Kasumi-1 (cell line): ENCODE measurements at places on chromosomes 7 and 10.

GRCh38 chr7:156148995-156149394 lies 336.7 kb upstream of the SHH start:
- no peak for DNase-seq

- DNase-seq = peak; percentile 58
Observed at GRCh38 chr7:93148144-93148543, at the start of gene SAMD9L. Gene SAMD9L (minus strand): TSS chr7:93148385. CDS start chr7:93135971, 12,414 bp downstream.

DNA sequence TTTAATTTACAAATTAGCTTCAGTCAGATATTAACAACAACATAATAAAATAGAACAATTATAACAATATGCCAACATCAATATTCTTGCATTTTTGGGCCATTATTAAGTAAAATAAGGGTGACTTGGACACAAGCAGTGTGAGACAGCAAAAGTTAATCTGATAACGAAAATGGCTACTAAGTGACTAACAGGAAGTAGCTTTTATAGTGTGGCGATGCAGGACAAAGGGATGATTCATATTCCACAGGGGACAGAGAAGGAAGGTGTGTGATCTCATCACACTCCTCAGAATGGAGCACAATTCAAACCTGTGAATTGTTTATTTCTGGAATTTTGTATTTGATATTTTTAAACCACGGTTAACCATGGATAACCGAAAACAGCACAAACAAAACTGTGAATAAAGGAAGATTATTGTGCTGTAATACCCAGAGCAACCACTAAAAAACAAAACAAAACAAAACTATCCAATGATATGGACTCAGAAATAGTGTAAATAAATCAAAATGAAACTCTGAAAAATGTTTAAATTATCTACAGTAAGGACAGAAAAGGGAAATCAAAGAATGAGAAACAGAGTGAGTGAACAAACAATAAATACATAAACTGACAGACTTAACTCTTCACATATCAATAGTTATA lies 66.9 kb upstream of the TFEC start:
- DNase-seq = no peak

DNA sequence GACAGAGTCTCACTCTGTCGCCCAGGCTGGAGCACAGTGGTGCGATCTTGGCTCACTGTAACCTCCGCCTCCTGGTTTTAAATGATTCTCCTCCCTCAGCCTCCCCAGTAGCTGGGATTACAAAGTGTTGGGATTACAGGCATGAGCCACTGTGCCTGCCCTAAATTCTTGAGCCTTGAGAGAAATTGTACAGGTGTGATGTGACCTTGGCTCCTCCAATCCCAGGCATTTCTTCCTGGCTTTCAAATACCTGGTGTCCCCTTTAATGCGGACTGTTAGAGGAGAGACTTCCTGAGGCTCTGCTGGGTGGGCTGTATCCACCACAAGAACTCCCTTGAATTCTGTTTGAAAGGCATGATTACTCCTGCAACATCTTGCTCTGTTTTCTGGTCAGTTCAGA lies 15.0 kb downstream of the MORN4 start:
- no peak for DNase-seq

DNA sequence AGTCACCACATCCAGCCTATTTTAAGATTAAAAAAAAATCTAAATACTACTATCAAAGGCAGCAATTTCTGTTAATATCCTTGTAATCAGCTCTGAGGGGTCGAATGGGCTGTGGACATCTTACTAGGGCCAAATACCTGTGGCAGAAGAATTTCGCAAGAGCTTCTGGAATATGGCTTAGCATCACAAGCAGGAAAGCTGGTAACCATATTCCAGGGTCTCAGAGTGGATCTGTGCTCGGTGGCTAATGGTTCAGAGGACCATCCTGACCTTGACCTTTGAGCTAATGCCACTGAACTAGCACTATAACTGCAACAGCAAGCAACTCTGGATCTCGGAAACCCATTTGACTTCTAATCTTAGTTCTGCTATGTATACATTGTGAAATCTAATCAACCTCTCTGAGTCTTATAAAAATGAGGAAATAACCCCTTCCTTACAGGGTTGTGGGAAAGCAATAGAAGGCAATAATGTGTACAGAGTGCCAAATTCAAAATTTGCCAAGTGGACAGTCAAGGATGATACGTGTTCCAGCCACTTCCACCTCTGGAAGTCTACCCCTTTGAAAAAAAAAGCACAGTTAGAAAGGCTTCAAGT lies 65.5 kb downstream of the CYP26A1 start:
- DNase-seq = peak; percentile 7
